ENCODE measurements at places on chromosomes 3 and 15.

- DNase-seq: no peak
Measured at GRCh38 chr15:70269311-70269911, 171.7 kb upstream of the TLE3 start.

DNA sequence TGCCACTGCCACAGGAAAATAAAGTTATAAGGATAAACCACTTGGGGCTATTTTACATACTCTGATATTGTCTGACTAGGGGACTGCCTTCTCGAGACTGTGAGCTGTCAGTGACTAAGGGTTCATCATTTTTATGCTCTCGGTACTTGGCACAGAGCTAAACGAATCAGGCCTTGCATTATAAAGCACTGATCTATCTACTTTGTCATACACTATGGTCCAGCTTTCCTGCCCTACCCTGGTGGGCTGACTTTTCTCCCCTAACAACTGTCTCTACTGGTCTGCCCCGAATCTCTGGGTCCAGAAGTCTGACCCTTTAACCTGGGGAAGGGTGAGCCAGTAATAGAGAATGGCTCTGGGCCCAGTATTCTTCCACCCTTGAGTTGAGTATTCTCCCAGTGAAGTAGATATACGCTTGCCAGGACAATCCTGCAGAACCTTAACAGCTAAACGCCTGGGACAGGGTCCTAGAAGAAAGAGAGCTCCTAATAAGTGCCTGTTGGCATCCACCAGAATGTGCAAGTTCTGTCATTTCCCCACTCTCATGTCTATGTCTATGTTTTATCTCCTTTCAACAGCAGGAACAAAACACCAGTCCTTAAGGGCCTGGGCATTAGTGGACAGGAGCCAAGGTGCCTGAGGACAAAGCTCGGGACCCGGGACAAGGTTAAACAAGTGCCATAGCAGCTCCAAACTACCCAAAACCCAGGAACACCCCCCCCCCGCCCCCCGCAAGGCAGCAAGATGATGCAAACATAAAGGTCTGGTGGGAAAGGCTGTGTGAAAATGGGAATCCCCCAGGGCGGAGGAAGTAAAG lies 1.2 kb downstream of the LARP6 start:
- DNase-seq: no peak

DNA sequence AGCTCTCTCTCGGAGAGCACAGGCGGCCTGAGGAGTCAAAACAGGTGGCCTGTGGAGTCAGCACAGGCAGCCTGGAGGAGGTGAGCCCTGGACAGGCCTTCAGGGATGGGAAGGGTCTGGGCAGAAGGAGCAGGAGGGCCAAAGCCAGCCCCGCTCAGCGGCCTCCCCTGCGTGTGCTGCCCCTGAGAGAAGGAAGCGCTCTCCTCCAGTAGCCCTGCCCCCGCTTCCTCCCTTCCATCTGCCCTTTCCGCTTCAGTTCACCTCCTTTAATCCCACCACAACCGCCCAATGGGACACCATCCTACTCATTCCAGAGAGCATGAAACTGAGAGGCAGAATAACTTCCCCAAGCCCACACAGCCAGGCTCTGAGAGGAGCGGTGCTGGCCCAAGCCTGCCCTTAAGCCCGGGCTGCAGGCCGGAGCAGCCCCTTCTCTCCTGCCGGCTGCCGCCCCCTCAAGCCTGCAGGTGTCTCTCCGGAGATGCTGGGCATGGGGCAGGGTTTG lies 3.2 kb upstream of the NR2E3 start:
- no peak for DNase-seq

GRCh38 chr3:44334326-44334725 lies 4.2 kb upstream of the TCAIM start:
- DNase-seq: no peak

GRCh38 chr3:147735616-147736015 lies 326.5 kb downstream of the ZIC1 start:
- no peak for DNase-seq

- DNase-seq: no peak
Measured at GRCh38 chr3:146044046-146044445, 116.9 kb downstream of the PLOD2 start.

GRCh38 chr3:151387432-151387831 lies 2.9 kb upstream of the P2RY12 start:
- DNase-seq: no peak

DNA sequence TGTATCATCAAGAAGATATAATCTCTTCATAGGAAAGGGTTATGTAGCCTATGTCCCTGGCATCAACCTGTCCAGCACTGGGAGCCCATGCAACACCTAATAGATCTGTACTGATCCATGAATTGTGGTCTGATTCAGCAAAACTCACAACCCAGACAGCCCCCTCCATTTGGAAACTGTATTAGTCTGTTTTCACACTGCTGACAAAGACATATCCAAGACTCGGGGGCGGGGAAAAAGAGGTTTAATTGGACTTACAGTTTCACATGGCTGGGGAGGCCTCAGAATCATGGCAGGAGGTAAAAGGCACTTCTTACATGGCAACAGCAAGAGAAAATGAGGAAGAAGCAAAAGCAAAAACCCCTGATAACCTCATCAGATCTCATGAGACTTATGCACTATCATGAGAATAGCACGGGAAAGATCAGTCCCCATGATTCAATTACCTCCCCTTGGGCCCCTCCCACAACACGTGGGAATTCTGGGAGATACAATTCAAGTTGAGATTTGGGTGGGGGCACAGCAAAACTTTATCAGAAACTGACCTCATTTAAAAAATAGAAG lies 83.3 kb downstream of the TRIM42 start:
- no peak for DNase-seq

DNA sequence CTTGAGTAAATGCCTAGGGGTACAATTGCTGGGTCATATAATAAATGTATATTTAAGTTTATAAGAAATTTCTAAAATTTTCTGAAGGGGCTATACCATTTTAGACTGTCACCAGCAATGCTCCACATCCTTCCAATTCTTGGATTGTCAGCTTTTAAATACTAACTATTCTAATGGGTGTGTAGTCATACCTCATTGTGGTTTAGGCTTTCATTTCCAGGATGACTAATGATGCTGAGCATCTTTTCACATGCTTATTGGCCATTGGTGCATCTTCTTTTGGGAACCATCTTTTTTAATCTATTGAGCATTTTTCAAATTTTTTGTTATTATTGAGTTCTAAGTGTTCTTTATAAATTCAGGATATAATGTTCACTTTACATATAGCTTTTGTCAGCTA lies 52.5 kb upstream of the CORO2B start:
- DNase-seq: no peak

- no peak for DNase-seq
Measured at GRCh38 chr3:53775834-53776251, 70.4 kb downstream of the CHDH start.

DNA sequence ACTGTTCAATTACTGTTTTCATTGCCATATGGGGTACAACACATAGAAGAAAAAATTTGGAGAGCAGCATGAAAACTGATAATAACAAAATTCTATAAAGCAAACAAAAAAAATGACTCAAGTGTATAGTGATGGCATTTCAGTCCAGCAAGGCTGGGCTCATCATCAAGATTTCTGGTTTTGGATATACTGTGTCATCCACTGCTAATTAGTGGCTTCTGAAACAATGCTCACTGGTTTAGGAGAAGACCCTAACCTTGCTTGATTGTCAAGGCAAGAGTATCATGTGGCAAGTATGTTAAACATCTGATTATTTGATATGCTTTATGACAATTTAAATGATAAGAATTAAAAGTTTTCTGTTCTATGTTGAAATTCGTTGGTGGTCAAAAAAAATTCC lies 96.9 kb downstream of the RFX7 start:
- DNase-seq: no peak

- DNase-seq: no peak
Measured at GRCh38 chr3:149247929-149248691, 26.5 kb upstream of the CP start.

- no peak for DNase-seq
Measured at GRCh38 chr3:62567097-62568021, 194.0 kb upstream of the FEZF2 start.

DNA sequence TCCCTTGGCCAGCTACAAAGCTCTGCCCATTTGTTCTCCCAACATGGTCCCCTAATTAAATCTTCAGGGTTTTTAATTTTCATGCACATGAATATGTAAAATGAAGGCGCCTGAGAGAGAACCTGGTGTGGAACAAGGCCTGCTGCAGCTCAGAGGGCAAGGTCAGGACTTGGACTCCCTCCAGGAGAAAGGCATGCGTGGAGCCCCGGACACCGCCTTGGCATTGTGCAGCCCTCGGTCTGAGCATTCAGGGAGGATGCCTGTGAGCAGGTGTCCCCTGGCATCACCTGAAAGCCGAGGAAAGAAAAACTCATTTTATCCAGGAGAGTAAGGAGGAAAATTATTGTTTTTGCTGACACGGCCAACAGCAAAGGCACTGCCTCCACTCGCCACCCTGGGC lies 33.8 kb upstream of the EPHB1 start:
- no peak for DNase-seq

DNA sequence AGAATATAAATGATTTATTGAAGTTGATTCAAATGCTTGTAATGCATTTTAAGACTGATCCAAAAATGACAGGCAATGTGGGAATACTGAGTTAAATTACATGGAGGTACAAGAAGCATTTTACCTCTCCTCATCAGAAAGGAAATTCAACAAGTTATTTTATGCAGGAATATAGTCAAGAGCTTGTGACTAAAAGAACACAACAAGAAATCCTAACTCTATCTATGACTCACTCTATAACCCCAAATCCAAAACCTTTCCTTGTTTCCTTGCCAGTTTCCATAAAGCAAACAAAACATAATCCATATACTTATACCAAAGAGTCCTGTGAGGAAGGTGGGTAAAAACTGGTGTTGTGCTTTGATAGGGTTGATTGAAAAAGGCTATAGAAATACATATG lies 30.8 kb downstream of the SIN3A start:
- no peak for DNase-seq

DNA sequence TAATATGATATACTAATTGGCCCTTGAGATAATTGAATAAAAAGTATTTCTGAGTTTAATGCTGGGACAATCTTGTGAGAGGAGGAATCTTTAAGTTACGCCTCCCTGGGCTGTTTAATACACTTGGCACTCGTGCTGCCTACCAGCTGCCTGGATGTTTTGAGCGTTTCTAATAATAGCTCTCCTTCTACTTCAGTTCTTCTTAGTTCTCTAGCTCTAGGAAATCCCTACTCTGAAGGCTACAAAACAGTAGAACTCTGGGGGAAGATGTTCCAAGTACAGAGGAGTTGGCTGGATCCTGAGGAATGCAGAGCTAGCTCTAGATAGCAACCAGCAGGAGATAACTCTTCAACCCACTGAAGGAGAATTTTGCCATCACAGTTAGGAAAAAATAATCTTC lies 3.5 kb downstream of the NAALADL2 start:
- no peak for DNase-seq

DNA sequence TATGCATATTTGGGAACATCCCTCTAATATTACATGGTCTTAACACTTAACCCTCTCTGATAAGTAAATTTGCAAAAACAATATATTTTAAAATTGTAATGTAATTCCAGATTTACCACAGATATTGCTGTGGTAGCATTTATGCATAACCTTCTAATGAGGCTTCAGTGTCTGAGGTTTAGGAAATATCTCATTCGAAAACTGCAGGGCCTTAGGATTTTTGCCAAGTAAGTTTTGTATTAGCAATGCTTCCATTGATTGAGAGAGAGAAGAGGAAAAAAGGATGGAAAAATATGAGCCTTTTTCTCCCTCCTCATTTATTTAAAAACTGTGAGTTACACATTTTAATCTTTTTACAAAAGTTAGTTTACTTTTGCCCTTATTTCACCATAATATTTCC lies 294.6 kb downstream of the EPHA3 start:
- no peak for DNase-seq

DNA sequence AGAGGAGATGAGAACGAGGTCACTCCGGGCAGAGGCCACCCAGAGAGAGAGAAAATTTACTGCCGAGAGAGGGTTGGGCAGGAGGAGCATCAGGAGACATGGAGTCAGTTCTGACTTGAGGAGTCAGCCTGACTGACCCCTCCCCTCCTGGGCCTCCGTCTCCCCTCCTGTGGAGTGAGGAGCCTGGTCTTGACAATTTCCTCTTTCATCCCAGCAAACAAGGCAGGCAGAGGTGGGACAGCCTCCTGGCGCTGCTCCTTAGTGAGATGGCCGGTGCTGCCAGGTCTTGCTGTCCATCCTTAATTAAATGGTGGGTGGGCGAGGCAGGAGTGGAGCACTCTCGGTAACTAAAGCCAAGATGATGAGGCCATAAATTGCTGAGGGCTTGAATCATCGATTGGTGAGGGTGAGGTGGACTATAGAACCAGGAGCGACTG lies 60.6 kb downstream of the CYP11A1 start:
- no peak for DNase-seq

DNA sequence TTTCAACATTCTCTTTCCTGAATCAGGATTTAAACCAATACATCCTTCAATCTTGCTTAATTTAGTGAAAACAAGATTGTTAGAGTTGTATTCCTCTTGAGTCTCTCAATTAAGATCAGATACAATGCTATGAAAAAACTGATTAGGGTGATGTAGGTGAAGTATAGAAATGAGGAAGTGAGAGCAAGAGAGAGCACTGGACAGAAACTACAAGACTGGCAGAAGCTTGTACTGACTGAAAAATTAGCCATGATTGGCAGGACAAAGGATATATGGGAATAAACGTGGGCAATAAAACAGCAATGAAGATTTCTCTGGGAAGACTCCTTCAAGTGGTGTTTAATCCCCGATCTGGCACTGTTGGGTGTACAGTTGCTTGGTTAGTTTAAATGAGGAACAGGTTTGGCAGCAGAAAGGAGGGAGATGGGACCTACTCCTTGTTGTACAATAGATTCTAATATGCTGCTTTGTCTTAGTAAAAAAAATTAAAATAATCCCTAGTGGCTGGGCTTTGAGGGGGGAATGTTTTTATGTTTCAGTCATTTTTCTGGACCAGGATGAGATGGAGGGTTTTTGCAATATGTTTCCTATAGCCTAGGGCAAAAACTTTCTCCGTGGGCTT lies 252.7 kb downstream of the SLC9A9 start:
- DNase-seq: no peak

DNA sequence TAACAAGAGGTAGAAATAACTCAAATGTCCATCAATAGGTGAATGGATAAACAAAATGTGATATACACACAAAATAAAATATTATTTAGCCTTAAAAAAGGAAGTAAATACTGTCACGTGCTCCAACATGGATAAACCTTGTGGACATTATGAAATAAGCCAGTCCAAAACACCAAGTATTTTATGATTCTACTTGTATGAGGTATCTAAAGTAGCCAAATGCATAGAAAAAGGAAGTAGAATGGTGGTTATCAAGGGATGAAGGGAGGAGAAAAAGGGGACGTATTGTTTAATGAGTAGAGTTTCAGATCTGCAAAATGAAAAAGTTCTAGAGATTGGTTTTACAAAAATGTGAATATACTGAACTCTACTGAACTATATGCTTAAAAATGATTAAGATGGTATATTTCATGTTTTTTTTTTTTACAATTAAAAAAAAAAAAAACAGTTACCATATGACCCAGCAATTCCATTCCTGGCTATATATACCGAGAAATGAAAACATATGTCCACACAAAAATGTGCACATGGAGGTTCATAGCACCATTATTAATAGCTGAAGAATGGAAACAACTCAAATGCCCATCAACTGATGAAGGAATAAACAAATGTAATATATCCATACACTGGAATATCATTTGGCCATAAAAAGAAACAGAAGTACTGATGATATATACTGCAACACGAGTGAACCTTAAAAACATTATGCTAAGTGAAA lies 29.1 kb upstream of the MAP6D1 start:
- no peak for DNase-seq
